T1000 (cell line): ENCODE measurements at places on chromosomes 2 and 18.

GRCh38 chr18:9283791-9284190 lies 50.8 kb upstream of the TWSG1 start:
- DNase-seq, result no peak

- DNase-seq, result no peak
Measured at GRCh38 chr18:3454365-3455089, 4.6 kb downstream of the TGIF1 start.

DNA sequence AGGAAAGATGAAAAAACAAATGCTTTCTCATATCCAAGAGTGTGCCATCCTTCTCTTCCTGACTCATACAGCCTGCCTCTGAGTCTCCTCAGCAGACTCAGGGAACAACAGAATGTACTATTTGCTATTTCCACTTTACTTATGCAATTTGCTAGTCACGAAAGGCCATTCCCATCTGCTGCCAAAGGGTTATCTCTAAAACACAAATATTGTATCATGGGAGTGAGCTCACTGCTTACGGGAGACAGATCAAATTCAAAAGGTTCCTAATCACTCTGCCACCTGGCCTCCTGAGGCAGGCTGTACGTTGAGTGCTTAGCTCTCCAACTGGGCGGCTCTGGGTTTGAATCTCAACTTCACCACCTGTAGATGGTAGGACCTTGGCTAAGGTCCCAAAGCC lies 92.0 kb downstream of the GAREM1 start:
- peak; percentile 0 for DNase-seq

GRCh38 chr18:52537261-52537660 lies 197.3 kb downstream of the DCC start:
- no peak for DNase-seq

DNA sequence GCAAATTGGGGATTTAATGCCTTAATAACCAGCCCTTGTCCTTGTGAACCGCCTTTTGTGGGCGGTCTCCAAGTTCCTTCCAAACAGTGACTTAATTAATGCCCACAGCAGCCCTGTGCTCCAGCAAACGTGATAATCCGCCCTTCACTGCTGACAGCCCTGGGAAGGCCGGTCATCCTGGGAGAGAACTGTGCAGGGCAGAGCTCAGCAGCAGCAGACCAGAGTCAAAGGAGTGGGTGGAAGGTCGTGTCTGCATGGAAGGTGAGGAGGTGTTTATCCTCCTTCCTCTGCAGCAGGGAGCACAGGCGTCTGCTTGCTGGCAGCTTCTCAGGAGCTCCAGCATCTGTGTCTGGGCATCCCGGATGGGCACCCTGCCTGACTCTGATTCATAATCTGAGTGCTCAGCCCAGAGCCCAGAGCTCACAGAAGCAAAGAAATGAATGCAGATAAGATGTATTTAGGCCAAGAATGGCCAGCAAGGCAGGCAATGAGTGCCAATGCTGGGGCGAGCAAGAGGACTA lies 270.0 kb upstream of the PXDN start:
- DNase-seq, result no peak

DNA sequence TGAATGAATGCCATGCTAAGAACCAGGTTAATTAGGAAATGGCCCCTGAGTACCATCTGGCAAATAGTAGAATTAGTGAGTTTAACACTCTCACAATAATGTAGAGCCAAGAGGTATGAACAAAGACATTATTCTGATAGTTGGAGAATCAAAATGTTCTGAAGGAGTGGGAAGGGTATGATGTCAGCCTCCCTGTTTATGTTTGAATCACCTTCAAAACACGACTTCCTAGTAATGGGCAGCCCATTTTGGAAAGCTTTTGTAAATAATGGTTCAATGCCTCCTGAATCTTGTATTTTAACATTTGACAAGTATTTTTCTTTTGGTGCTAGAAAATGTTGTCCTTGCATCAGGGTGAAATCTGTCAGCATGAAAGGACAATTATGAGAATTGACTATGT lies 108.3 kb downstream of the DSEL start:
- DNase-seq, result no peak

DNA sequence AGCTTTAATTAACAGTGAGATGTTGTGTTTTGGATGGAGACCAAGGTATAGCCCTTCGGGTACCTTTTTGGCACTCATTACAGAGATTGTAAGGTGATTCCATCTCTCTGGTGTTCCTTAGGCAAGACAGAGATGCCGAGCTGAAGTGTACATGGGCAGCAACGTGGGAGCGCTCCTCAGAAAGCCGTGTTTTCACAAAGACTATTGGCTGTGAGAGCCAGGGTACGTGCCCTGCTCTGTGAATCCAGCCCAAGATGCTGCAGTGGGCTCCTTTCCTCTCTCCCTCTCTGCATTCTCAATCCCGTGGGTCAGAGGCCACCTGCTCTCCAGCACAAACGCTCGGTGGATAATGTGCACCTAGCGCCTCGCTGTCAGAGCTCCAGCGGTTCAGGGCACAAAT lies 203.0 kb upstream of the EPHA4 start:
- DNase-seq, result no peak
